Glutamatergic neuron (in vitro differentiated cells): ENCODE measurements at places on chromosomes 1 and 21.

GRCh38 chr1:38746941-38747600 lies 112.5 kb downstream of the RRAGC start:
- DNase-seq = no peak

DNA sequence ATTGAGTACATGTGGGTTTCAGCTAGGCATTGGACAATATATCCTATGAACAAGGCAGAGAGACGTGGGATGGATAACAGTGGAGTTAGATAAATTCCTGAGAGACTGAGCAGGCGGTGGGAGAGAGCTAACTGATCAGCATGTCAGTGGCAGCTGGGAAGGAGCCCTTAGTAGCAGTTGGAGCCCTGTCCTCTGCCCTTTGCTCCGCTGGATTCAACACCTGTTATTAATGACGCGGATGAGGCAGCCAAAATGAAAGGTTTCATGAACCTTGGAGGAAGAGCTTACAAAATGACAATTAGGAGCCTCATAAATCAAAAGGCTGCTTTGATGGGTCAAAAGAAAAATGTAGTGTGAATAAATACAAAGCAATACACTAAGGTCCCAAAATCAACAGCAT lies 16.1 kb downstream of the UBIAD1 start:
- DNase-seq = no peak

DNA sequence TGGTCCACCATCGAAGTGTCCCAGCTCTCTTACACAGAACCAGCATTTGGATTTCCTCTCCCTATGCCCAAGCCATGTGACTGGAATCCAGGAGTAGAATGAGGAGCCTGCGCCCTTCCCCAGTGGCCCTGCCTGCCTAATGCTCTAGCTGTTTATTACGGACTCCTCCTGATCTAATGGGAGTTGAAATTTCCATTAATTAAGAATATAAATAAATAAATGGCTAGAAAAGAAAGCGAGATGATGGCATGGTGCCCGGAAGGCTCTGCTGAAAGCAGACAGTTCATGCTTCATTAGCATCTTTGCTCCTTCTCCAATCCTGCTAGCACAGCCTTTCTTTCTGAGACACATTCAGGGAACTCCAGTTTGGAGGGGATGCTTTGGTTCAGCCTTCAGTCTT lies 216.2 kb downstream of the SEC16B start:
- DNase-seq = no peak

DNA sequence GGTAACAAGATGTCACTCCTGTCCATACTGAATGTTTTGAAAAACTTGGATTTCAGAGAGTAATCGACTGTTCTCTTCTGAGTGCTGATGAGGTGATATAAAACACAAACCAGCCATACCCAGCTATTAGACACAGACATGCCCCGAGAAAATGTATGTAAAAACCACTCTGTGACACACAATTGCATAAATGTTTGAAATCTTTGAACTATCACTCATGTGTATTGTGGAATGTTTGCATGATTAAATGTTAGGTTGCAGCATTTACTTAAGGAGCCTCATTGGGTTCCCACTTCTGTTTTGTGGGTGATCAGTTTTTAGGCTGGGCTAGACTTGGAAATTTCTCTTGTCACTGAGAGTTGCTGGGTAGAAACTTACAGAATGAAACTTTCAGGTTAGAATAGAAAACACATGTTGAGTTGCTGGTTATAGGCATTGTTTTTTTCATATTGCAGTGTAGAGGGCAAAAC lies 270.4 kb upstream of the B3GALT2 start:
- no peak for DNase-seq

- DNase-seq = no peak
Observed at GRCh38 chr1:47885062-47885830, 111.9 kb downstream of the TRABD2B start.

DNA sequence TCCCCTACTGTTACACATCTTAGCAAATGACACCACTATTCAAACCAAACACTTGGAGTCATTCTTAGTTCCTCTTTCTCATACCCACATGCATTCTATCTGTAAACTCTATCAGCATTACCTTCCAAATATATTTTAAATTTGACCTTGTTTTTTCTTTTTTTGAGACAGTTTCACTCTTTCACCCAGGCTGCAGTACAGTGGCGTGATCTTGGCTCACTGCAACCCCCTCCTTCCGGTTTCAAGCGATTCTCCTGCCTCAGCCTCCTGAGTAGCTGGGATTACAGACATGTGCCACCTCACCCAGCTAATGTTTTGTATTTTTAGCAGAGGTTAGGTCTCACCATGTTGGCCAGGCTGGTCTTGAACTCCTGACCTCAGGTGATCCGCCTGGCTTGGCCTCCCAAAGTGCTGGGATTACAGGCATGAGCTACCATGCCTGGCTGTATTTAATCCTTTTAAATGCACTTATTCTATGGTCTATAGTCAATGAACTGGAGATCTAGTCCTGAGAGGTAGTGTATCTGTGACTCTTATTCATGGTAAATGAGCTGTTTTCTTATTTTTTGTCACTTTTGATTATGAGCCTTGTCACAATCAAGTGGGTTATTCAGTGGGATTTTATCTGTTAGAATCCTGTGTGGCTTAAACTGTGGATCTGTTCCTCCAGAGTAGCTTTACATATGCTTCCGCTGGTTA lies 73.1 kb downstream of the GATAD2B start:
- no peak for DNase-seq

DNA sequence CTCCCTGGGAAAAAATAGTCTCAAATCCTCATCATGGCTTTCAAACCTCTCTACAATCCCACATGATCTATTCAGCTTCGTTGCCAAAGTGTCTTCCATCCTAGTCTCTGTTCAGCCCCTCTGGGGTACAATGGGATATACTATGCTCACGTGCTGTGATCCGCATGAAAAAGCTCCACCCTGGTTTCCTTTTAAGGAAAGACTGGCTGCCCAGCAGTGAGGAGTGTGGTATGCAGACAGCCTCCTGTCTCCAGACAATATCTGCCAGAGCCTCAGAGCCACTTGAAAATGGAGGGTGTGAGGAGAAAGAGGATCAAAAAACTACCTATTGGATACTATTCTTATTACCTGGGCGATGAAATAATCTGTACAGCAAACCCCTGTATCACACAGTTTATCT lies 194.5 kb downstream of the LHX8 start:
- DNase-seq = no peak

- DNase-seq = no peak
Observed at GRCh38 chr1:33234588-33234990, 21.7 kb upstream of the ZNF362 start.

DNA sequence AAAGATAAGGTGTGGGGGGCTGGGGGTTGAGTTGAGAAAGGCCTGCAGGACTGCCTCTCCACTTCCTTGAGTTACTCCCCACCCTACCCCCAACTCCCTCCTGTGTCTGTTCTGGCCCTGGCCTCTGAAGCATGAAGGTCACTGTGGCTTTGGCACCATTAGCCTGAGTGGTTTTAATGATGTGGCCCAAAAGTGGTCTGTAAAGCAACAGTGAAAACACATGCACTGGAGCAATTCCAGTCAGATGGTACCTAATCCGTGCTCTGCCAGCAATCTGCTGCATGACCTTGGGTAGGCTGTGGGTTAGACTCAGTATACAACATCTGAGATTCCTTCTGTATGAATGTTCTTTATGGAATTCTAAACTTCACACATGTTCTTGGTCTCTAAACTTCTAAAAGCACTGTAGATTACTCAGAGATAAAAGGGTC lies 86.5 kb upstream of the ATP1A1 start:
- no peak for DNase-seq

- no peak for DNase-seq
Observed at GRCh38 chr1:171744986-171745385, 3.1 kb upstream of the VAMP4 start.

GRCh38 chr1:9848022-9848421 lies 24.3 kb upstream of the CLSTN1 start:
- DNase-seq = no peak

GRCh38 chr1:100448366-100448765 lies 89.6 kb upstream of the GPR88 start:
- no peak for DNase-seq

DNA sequence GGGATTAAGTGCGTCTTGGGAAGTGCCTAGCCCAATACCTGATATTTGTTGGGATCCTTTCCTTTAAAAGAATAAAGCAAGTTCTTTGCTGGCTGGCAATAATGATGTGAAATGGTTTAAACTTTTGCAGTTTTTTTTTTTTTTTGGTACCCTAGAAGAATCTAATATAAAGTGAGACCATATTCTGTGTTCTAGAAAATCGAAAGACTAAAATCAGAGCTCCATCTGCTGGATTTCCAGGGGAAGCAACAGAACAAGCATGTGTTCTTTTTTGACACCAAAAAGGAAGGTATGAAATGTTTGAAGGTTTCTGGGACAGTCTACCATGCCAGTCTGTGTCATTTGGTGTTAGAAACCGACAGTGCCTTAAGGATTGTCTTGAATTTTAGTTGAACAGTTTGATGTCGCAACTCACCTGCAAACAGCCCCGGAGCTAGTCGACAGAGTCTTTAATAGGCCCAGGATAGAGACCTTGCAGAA lies 6.4 kb downstream of the UTP11 start:
- no peak for DNase-seq

DNA sequence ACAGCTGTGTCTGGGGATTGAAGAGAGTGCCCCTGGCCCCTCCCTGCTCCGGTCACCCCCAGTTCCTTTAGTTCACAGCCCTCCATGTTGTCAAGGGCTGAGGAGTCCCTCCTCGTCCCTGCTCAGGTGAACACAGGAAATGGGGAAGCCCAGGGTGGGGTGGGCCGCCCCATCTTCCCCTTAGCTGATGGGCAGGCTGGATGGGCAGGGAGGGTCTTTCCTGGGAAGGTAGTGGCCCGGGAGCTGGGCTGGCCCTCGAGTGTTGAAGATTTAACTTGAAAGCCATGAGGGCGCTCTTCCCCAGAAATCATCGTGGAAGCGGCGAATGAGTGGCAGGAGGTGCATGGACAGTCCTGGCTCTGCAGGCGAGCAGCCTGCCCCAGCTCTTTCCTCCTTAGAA lies 18.3 kb upstream of the NPHP4 start:
- no peak for DNase-seq

DNA sequence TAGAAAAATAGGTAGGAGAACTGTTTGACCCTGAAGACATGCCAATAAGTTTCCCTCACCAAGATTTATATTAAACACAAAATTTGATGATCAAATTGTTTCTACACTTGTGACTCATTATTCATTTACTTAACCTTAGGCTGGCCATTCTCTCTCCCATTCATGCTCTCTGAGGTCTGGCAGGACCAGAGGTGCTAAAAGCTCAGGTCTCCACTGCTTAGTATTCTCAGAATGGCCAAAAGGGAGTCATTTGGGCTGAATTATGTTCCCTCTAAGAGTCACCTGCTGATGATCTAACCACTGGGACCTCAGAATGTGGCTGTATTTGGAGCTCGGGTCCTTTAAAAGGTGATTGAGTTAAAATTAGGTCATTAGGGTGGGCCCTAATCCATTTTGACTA lies 47.1 kb upstream of the ATP1B1 start:
- no peak for DNase-seq

- no peak for DNase-seq
Observed at GRCh38 chr1:211605034-211605433, 26.1 kb upstream of the SLC30A1 start.

DNA sequence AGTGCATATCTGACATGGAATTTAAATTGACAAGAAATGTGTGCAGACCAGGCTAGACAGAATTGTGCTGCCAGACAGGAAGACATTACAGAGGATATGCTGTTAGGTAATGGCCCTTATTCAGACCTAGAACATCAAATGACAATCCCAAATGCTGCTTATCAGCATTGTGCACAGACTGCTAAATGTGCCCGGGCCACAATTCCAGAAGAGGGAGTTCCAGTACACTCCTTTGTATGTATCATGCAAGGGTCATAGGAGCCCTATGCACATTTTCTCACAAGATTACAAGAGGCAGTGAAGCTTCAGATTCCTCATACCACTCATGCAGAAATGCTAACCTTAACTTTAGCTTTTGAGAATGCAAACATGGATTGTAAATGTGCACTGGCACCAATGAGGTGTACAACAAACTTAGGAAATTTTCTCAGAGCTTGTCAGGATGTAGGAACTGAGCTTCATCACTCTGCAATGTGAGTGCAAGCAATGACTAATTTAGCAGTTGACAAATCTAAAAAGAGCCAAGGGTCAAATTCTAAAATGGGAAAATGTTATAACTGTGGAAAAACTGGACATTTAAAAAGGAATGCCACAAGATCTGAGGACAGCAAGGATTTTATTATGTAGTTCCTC lies 273.5 kb downstream of the COL11A1 start:
- DNase-seq = no peak

- DNase-seq = no peak
Observed at GRCh38 chr1:202274611-202275010, 67.1 kb downstream of the UBE2T start.

DNA sequence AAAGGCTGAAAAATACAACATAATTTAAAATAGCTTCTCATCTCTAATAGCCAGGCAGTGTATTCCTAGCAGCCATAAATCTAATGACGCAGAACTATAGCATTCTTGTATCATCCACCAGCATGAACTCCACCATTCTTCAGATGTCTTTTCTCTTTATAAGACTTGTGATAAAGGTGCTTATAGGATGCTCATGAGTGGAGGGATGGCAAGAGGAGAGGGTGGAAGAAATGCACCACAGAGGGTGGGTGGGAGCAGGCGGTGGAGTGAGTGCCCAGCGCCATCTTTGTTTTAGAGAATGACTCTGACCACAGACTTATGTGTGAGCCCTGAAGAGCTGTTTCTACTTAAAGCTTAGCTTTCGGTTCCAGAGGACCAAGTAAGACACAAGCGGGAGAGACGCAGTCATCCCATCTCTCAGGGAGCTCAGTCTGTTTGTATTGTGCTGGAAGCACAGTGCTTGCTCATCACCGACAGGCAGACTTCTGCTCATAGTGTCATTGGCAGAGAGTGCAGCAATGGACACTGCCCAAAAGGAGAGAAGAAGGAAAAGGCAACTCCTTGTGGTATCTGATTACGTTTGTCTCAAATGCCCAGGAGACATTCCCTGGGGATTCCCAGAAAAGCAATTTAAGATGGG lies 65.6 kb downstream of the KCNJ15 start:
- DNase-seq = no peak

- no peak for DNase-seq
Observed at GRCh38 chr21:34845521-34846451, 177.0 kb downstream of the CLIC6 start.

GRCh38 chr1:166906647-166907046 lies 30.6 kb upstream of the TADA1 start:
- no peak for DNase-seq

GRCh38 chr1:179327679-179328078 lies 34.1 kb downstream of the SOAT1 start:
- DNase-seq = no peak
